Naive B cell (primary cell): ENCODE measurements at places on chromosomes 7 and 10.

GRCh38 chr7:1812509-1813393, 142.7 kb downstream of the ELFN1 start:
- H3K27ac ChIP-seq, result no peak overlapping the region
- H3K27me3 ChIP-seq, result no peaks in the 10 kb centered on the region
- no peak overlapping the region for H3K4me3 ChIP-seq
- no peaks in the 10 kb centered on the region for H3K36me3 ChIP-seq
- H3K4me1 ChIP-seq, result peaks cover under 1% of the 10 kb centered on the region

DNA sequence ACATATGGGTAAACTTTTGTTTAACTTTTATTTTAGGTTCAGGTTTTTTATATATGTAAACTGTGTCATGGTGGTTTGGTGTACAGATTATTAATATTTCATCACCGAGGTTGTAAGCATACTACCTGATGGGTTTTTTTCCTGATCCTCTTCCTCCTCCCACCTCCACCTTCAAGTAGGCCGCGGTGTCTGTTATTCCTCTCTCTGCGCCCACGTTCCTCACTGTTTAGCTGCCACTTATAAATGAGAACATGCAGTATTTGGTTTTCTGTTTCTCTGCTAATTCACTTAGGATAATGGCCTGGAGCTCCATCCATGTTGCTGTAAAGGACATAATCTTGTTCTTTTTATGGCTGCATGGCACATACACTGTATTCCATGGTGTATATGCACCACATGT, 1000.0 kb upstream of the CELF2 start:
- no peak overlapping the region for H3K4me3 ChIP-seq
- no peaks in the 10 kb centered on the region for H3K4me1 ChIP-seq
- no peaks in the 10 kb centered on the region for H3K27me3 ChIP-seq
- DNase-seq, result no peak

GRCh38 chr10:18583575-18584270, 67.7 kb downstream of the NSUN6 start:
- no peaks in the 10 kb centered on the region for H3K4me1 ChIP-seq
- H3K4me3 ChIP-seq, result no peak overlapping the region
- H3K27me3 ChIP-seq, result no peaks in the 10 kb centered on the region
- peaks cover 42% of the 10 kb centered on the region for H3K36me3 ChIP-seq

DNA sequence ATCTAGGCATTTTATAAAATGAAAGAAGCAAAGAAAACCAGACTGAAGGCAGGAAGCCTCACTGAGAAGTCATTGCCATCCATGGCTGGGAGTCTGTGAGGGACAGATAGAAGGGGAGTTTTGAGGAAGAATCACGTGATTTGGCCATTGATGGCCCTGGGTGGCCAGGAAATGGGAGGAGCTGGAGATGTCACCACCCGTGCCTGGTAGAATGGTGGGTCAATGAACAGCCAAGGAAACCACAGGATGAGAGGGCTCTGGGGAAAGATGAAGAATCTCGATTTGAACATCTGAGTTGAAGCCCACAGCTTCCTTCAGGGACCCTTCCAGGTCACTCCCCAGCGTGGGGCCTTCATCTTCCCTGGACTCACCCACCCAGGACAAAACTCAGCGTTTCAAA, 103.3 kb upstream of the CHST15 start:
- H3K4me3 ChIP-seq, result no peak overlapping the region
- H3K27ac ChIP-seq, result no peak overlapping the region
- no peak for DNase-seq
- H3K4me1 ChIP-seq, result peaks cover 8% of the 10 kb centered on the region

DNA sequence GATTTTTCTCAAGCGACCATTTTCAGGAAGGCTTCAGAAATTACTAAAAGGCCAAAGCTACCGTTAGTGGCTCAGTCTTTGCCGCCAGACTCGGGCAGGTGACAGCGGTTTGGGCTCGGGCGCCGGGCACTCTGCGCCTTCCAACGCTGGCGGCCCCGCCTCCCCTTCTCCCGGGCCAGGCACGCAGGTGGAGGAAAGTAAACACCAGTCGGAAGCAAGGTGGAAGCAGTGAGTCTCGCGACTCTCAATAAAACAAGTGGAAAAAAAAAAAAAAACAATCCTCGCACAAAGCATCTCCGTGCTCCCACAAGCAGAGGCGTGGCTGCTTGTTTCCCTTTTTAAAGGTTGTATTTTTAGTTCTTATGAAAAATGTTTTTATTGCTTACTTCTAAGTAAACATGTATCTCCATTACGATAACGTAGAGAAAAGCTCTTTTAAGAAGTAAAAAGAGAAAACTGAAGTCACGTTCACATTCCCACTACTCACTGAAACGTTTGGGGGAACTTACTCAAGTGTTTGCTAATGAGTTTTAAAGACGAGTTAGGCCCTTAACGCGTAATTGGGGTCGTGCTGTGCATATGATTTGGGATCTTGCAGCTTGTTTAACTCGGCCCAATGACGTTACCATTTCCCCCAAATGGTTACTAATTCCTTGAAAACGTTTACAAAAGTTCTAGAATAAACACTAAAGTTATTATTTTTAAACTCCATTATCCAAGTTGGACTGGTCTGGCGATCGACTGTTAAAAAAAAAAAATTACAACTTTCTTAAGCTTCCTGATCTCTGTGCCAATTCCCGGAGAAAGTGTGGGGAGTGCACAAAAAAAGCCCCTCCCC, 864 bp downstream of the CDCA7L start:
- no peaks in the 10 kb centered on the region for H3K36me3 ChIP-seq
- peaks cover 61% of the 10 kb centered on the region for H3K4me1 ChIP-seq
- no peaks in the 10 kb centered on the region for H3K27me3 ChIP-seq
- H3K4me3 ChIP-seq, result peak overlapping the region; percentile 98

DNA sequence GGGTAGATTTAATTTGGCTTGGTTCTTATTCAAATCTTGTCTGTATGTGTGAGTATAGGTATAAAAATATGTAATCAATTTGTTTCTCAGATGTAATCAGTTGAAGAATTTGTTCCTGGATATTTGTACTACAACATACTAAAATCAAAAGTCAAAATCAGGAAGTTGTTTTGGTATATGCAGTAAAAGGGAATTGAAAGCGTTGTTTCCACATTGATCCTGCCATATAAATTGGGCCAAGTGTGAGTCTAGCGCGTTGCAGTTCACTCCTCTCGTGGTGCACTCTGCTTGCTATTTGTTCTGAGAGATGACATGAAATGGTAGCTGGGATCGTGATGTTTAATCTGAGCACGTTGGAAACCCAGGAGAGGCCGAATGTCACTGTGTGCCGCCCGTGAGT, 55.9 kb downstream of the SHH start:
- DNase-seq, result no peak
- peak overlapping the region; percentile 91 for H3K27ac ChIP-seq
- H3K4me3 ChIP-seq, result peak overlapping the region; percentile 31
- H3K4me1 ChIP-seq, result peaks cover 69% of the 10 kb centered on the region

GRCh38 chr7:141076377-141076776, 2.5 kb downstream of the TMEM178B start:
- DNase-seq, result no peak
- H3K27me3 ChIP-seq, result peaks cover 12% of the 10 kb centered on the region
- H3K4me1 ChIP-seq, result peaks cover 24% of the 10 kb centered on the region
- no peaks in the 10 kb centered on the region for H3K36me3 ChIP-seq

DNA sequence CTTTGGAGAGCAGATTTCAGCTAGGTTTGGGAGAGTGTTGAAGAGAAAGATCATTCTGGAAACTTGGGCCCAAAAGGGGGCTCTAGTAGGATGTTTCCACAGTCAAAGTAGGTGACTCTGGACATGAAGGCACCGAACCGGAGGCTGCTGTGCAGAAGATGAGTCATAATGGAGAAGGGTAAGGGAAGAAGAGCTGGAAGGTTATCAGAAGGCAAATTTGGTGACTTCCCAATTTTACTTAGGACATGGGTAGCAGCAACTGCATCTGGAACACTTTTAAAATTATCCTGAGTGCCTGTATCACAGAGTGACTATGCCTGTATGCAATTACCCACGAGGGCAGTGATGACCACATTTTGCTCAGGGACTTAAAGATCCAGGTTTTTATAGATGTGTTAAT, 38.8 kb downstream of the PIK3AP1 start:
- peak overlapping the region; percentile 88 for H3K27ac ChIP-seq
- no peak overlapping the region for H3K4me3 ChIP-seq
- peaks cover 91% of the 10 kb centered on the region for H3K4me1 ChIP-seq
- DNase-seq, result no peak
- H3K27me3 ChIP-seq, result no peaks in the 10 kb centered on the region
- peaks cover 31% of the 10 kb centered on the region for H3K36me3 ChIP-seq

GRCh38 chr7:90266808-90267207, 21.8 kb downstream of the CFAP69 start:
- H3K27ac ChIP-seq, result no peak overlapping the region
- H3K36me3 ChIP-seq, result no peaks in the 10 kb centered on the region
- no peaks in the 10 kb centered on the region for H3K4me1 ChIP-seq
- no peak overlapping the region for H3K4me3 ChIP-seq
- no peak for DNase-seq

DNA sequence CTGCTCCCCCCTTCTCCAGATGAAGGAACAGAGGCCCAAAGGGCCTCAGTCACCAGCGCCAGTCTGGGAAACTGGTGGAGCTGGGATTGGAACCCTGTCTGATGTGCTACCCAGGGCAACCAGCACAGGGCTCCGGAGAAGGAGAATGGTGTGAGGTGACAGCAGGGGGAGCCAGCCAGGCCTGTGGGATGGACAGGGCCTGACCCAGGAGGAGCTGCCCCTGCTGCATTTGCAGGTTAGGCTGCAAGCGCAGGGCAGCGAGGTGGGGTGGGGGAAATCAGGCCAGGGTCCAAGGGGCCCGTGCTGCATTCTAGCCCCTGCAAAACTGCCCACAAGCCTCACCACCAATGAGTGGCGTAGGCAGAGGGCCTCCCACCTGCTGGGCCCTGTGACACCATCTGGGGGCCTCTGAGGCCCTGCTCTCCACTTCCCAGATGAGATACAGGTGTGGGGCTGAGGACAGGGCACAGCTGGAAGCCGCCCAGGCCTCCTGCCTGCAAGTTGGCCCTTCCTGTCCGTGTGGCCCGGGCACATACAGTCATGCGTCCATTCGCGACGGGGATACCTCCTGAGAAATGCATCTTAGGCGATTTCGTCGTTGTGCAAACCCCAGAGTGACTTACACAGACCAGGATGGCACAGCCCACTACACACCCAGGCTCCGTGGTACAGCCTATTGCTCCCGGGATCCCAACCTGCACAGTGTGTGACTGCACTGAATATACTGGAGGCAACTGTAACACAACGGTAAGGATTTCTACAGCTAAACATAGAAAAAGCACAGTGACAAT, 45.3 kb downstream of the RASGEF1A start:
- H3K27me3 ChIP-seq, result peaks cover 27% of the 10 kb centered on the region
- H3K27ac ChIP-seq, result no peak overlapping the region
- no peak overlapping the region for H3K4me3 ChIP-seq
- no peaks in the 10 kb centered on the region for H3K36me3 ChIP-seq
- H3K4me1 ChIP-seq, result no peaks in the 10 kb centered on the region
- DNase-seq, result no peak

DNA sequence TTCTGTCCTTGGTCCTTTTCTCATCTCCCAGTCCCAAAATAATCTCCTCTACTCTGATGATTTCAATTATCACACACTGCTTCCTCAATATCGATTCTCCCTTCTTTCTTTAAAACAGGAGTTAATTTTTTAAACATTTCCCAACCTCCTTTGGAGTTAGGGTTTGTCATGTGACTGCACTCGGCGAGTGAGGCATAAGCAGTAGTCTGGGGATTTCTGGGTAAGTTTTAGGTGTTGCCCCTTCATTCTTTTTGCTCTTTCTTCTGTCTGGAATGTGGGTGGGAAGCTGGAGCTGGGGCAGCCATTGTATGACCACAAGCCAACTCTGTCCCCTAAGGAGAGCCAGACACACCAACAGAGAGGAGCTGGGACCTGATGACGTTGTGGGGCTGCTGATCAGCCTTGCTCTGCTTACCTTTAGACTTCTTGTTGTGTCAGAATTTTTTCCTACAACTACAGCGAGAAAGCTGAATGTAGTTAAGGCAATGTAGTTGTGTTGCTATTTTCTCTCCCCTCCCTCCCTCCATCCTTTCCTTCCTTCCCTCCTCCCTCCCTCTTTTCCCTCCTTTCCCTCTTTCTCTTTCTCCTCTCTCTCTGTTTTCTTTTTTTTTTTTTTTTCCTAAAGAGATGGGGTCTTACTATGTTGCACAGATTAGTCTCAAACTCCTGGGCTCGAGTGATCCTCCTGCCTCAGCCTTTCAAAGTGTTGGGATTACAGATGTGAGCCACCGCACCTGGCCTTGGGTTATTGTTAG, 6.5 kb upstream of the TSPAN14 start:
- DNase-seq, result no peak
- peak overlapping the region; percentile 36 for H3K27ac ChIP-seq
- H3K4me1 ChIP-seq, result no peaks in the 10 kb centered on the region
- no peak overlapping the region for H3K4me3 ChIP-seq
- H3K36me3 ChIP-seq, result no peaks in the 10 kb centered on the region

DNA sequence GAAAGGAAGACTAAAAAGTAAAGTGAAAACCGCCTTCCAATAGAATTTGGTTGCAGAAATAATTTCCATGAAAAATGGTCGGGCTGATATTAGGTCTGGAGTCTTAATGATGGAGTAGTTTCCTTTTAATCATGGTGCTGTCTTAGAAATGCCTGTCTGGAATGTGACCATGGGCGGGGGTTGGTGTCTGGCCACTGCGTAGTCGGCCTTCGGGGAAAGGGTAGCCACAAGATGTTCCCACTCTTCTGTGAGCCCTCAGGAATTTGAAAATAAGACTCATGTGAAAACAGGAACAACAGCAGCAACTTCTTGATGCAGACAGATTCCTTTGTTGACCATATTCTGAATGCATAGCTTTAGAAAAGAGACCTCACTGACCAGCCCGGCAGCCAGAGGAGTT, 176.8 kb downstream of the KIAA1217 start:
- no peak for DNase-seq
- H3K27ac ChIP-seq, result no peak overlapping the region
- H3K4me3 ChIP-seq, result no peak overlapping the region
- H3K27me3 ChIP-seq, result peaks cover 8% of the 10 kb centered on the region
- H3K4me1 ChIP-seq, result no peaks in the 10 kb centered on the region

- no peak for DNase-seq
- H3K36me3 ChIP-seq, result no peaks in the 10 kb centered on the region
- H3K4me1 ChIP-seq, result no peaks in the 10 kb centered on the region
- no peak overlapping the region for H3K27ac ChIP-seq
- H3K4me3 ChIP-seq, result no peak overlapping the region
These were observed 411.5 kb downstream of the SFMBT2 start for GRCh38 chr10:6999232-6999925.

GRCh38 chr7:158858592-158859503, 2.5 kb downstream of the DYNC2I1 start:
- H3K27me3 ChIP-seq, result no peaks in the 10 kb centered on the region
- DNase-seq, result no peak
- H3K4me1 ChIP-seq, result peaks cover 32% of the 10 kb centered on the region
- H3K27ac ChIP-seq, result no peak overlapping the region

GRCh38 chr7:2172311-2173188, 60.2 kb downstream of the MAD1L1 start:
- H3K36me3 ChIP-seq, result peaks cover 24% of the 10 kb centered on the region
- H3K4me3 ChIP-seq, result no peak overlapping the region
- DNase-seq, result no peak
- H3K4me1 ChIP-seq, result peaks cover 11% of the 10 kb centered on the region
- H3K27me3 ChIP-seq, result no peaks in the 10 kb centered on the region
- no peak overlapping the region for H3K27ac ChIP-seq

- H3K27me3 ChIP-seq, result no peaks in the 10 kb centered on the region
- no peaks in the 10 kb centered on the region for H3K4me1 ChIP-seq
- no peaks in the 10 kb centered on the region for H3K36me3 ChIP-seq
- H3K4me3 ChIP-seq, result no peak overlapping the region
These were observed 104.0 kb downstream of the GRM3 start for GRCh38 chr7:86747698-86748097.
